Psoas muscle (tissue), 8 donors: ENCODE measurements at places on chromosomes 3 and 15. TPM values are rescaled to one million over a fixed set of nuclear protein-coding genes. Genes with fewer than 3 reads are reported as not detected.

- H3K36me3 ChIP-seq = no peaks in the 10 kb centered on the region
- H3K27ac ChIP-seq = no peak overlapping the region
- H3K4me1 ChIP-seq = no peaks in the 10 kb centered on the region
- DNase-seq = no peak
- H3K27me3 ChIP-seq = no peaks in the 10 kb centered on the region
These were observed 37.1 kb upstream of the ADAMTSL3 start for GRCh38 chr15:83616840-83617239.

TRPM1 gene
- total RNA-seq = not detected

DNA sequence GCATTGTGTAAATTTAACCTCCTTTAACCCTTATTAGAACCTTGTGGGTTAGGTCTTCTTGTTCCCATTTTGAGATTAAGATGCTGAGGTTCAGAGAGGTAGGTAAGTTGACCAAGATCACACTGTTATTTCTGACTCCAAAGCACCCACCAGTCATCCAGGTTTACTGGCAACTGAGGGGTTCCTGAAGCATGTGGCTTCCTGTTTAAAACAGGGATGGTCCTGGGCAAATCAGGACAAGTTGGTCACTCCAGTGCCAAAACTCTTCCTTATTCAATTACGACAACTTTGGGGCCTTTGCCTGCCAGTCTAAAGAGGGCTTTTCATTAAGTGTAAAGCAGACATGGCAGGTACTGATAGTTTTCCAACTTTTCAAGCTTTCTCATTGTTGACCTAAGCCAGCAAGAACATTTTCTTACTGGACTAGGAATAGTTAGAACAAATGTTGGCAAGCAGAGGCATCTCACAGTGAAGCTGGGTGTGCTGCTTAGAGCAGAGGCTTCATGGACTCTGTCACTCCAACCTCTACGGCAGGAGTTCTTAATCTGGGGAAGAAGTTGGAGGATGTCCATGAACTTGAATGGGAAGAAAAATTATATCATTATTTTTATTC, 149.4 kb upstream of the ADAMTS9 start:
- H3K4me1 ChIP-seq = no peaks in the 10 kb centered on the region
- no peak for DNase-seq
- no peak overlapping the region for H3K4me3 ChIP-seq
- no peaks in the 10 kb centered on the region for H3K36me3 ChIP-seq
- no peak overlapping the region for H3K27ac ChIP-seq

GPR62 gene
- 0.20 TPM for total RNA-seq

GRCh38 chr3:100761951-100762350, 52.7 kb downstream of the TFG start:
- no peak overlapping the region for H3K4me3 ChIP-seq
- H3K4me1 ChIP-seq = peaks cover under 1% of the 10 kb centered on the region
- no peak overlapping the region for H3K27ac ChIP-seq
- no peaks in the 10 kb centered on the region for H3K36me3 ChIP-seq
- H3K27me3 ChIP-seq = no peaks in the 10 kb centered on the region
- DNase-seq = no peak

- H3K36me3 ChIP-seq = peaks cover 8% of the 10 kb centered on the region
- H3K27me3 ChIP-seq = no peaks in the 10 kb centered on the region
These were observed 29.0 kb downstream of the ETV5 start for GRCh38 chr3:186079925-186080324.

GPR87 gene
- total RNA-seq = not detected

DNAJC19 gene
- 74.1 TPM for total RNA-seq
